OCI-LY7 (cell line): ENCODE measurements at places on chromosomes 4 and X. TPM values are rescaled to one million over a fixed set of nuclear protein-coding genes. Genes with fewer than 3 reads are reported as not detected.

The CCKAR gene
- not detected in 2 replicates for total RNA-seq

The CT47B1 gene
- not detected in 2 replicates for total RNA-seq

The YIPF6 gene
- total RNA-seq, result 14.7 and 16.3 TPM in 2 replicates

The FAM9B gene
- not detected in 2 replicates for total RNA-seq

The TTC29 gene
- total RNA-seq, result not detected in 2 replicates

The ANTXR2 gene
- not detected in 2 replicates for total RNA-seq

The PAK3 gene
- total RNA-seq, result not detected in 2 replicates

The DCX gene
- total RNA-seq, result not detected in 2 replicates

The SPANXB1 gene
- total RNA-seq, result not detected in 2 replicates

The RTL5 gene
- total RNA-seq, result not detected in 2 replicates

The SUPT20HL2 gene
- not detected in 2 replicates for total RNA-seq

The HSD17B11 gene
- total RNA-seq, result 8.7 TPM in 2 replicates

The ZNF630 gene
- 1.3 and 1.9 TPM in 2 replicates for total RNA-seq

The GUCY1A1 gene
- total RNA-seq, result not detected in 2 replicates

The SAT1 gene
- 50.7 and 56.8 TPM in 2 replicates for total RNA-seq

The IL13RA2 gene
- total RNA-seq, result not detected in 2 replicates

The TECRL gene
- total RNA-seq, result not detected in 2 replicates

The GSX2 gene
- not detected in 2 replicates for total RNA-seq

The OCRL gene
- 6.7 and 8.2 TPM in 2 replicates for total RNA-seq

The PWWP3B gene
- total RNA-seq, result not detected in 2 replicates

The ETDB gene
- total RNA-seq, result not detected in 2 replicates

The DCAF16 gene
- 115 and 141 TPM in 2 replicates for total RNA-seq

The SPIN2A gene
- 0.57 and 1.3 TPM in 2 replicates for total RNA-seq

The IL2RG gene
- 33.3 and 33.6 TPM in 2 replicates for total RNA-seq

The SYP gene
- 2.3 and 2.9 TPM in 2 replicates for total RNA-seq

The MID2 gene
- total RNA-seq, result not detected in 2 replicates

The GPR50 gene
- not detected in 2 replicates for total RNA-seq

The JCHAIN gene
- total RNA-seq, result 1,325 and 1,492 TPM in 2 replicates

The XAGE1A gene
- not detected in 2 replicates for total RNA-seq

The ITIH6 gene
- not detected in 2 replicates for total RNA-seq

The WAS gene
- total RNA-seq, result 87.0 and 89.7 TPM in 2 replicates

The TMEM175 gene
- total RNA-seq, result 31.9 and 33.1 TPM in 2 replicates

The UVSSA gene
- 43.2 and 45.0 TPM in 2 replicates for total RNA-seq

The PCYT1B gene
- total RNA-seq, result not detected in 2 replicates

The TXK gene
- total RNA-seq, result 0.11 and 0.41 TPM in 2 replicates

The XIAP gene
- 28.7 and 34.0 TPM in 2 replicates for total RNA-seq

The UGT2B15 gene
- not detected in 2 replicates for total RNA-seq

The USP17L21 gene
- not detected in 2 replicates for total RNA-seq

The CXorf49 gene
- not detected in 2 replicates for total RNA-seq

The CSAG2 gene
- total RNA-seq, result not detected in 2 replicates

The SEPSECS gene
- total RNA-seq, result 13.0 and 15.9 TPM in 2 replicates

The UGT2B11 gene
- not detected in 2 replicates for total RNA-seq

The TLR6 gene
- total RNA-seq, result 7.1 and 9.2 TPM in 2 replicates

The ADAMTS3 gene
- total RNA-seq, result not detected in 2 replicates

The NAT8L gene
- not detected in 2 replicates for total RNA-seq

The SRPX2 gene
- not detected in 2 replicates for total RNA-seq

The TMEM31 gene
- 0.53 and 0.65 TPM in 2 replicates for total RNA-seq

The SYN1 gene
- total RNA-seq, result not detected in 2 replicates

The PASD1 gene
- total RNA-seq, result not detected in 2 replicates

The MAGED1 gene
- total RNA-seq, result 58.7 and 60.0 TPM in 2 replicates

The GABRB1 gene
- total RNA-seq, result not detected in 2 replicates

The TREX2 gene
- 2.4 and 3.7 TPM in 2 replicates for total RNA-seq

The KIF4A gene
- total RNA-seq, result 40.7 and 43.4 TPM in 2 replicates

The CDKL2 gene
- total RNA-seq, result 0.15 and 0.19 TPM in 2 replicates

The MND1 gene
- 101 and 122 TPM in 2 replicates for total RNA-seq

The NDP gene
- not detected in 2 replicates for total RNA-seq

The ERCC6L gene
- total RNA-seq, result 14.1 and 14.7 TPM in 2 replicates

The NRK gene
- total RNA-seq, result not detected in 2 replicates

The FAM149A gene
- not detected in 2 replicates for total RNA-seq

The DGKK gene
- not detected in 2 replicates for total RNA-seq
